ENCODE measurements at places on chromosomes 4 and X. TPM values are rescaled to one million over a fixed set of nuclear protein-coding genes. Genes with fewer than 3 reads are reported as not detected.

DNA sequence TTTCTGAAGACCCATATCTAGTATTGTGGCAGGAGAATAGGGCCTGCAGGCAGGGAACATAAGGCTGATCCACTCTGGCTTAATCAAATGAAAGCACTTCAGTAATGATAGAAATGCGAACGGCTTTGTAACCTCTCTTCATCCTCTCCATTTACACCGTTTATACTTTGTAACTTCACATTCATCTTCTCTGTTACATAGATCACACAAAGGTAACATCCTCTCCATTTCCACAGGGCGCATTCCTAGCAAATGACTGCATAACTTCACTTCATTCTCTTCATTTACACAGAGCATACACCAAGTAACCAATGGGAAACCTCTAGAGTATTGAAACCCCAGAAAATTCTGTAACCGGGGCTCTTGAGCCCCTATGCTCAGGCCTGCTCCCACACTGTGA, 65.5 kb upstream of the SLC34A2 start:
- no peak overlapping the region for H3K4me3 ChIP-seq
- no peaks in the 10 kb centered on the region for H3K36me3 ChIP-seq
- H3K27ac ChIP-seq = no peak overlapping the region
- no peaks in the 10 kb centered on the region for H3K4me1 ChIP-seq
- H3K27me3 ChIP-seq = no peaks in the 10 kb centered on the region

GRCh38 chr4:10112658-10113284, 3.8 kb downstream of the WDR1 start:
- H3K36me3 ChIP-seq = no peaks in the 10 kb centered on the region
- no peak for DNase-seq
- peaks cover 65% of the 10 kb centered on the region for H3K4me1 ChIP-seq
- peak overlapping the region; percentile 95 for H3K27ac ChIP-seq
- no peaks in the 10 kb centered on the region for H3K27me3 ChIP-seq
- no peak overlapping the region for H3K4me3 ChIP-seq

ZAR1 gene
- total RNA-seq = not detected

DNA sequence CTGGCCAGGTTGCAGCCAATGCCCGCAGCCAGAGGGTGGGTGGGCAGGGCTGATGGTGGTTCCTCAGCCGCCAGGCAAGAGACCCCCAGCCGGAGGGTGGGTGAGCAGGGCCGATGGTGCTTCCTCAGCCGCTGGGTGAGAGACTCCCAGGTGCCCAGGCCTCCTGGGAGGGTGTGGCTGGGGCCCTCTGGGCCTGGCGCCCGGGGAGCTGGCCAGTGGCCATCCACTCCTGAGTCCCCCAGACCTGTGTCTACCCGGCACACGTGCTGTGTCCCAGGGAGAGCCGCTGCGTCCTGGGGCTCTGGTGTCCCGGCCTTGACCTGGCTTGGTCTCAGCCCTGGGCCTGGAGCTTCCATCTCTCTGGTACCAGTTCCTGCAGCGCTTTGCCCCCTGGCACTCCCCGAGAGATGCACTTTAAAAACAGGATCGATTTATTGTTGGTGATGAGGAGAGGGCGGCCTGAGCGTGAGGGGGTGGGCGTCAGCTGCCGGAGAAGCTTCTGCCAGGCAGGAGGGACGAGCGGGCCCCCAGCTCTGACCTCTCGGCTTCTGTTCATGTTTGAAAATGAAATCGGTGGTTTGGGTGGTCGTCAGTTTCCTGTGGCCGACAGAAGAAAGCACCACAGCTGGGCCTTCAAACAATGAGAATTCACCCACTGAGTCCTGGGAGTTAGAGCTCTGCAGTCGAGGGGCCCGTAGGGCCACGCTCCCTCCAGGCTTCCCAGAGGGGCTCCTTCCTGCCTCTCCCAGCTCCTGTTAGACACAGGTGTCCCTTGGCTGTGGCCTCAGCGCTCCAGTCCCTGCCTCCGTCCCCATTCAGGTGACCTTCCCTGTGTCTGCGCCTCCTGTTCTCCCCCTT, 6.5 kb downstream of the DOK7 start:
- DNase-seq = no peak
- H3K27ac ChIP-seq = no peak overlapping the region
- H3K4me3 ChIP-seq = no peak overlapping the region
- no peaks in the 10 kb centered on the region for H3K36me3 ChIP-seq

DNA sequence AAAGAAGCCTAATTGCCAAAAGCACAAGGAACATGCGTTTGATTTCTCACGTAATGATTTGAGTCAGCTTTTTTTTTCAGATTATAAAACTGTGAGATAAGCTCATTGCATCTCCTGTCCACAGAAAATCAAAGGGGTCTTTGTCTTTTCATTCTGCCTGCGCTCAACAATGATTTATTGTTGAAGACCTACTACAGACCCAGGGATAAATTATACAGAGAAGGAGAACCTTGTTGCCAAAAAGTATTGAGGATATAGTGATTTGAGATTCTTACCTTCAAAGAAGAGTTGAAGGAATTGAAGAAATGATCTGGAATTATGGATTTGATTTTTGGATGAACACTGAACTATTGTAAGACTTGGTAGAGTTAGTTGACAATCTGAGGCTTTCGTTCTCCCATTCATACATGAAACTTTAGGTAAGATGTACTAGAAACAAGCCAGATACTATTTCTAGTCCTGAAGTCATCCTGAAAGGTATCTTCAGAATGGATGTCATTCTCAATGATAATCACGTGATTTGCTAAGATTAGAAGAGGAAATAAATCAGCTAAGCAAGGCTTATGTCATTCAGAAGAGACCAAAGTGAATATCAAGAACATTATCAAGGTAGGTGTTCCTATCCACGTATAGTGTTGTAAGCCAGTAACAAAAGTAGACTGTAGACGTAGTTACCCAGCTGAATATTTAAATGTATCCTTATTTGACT, 71.1 kb upstream of the SCOC start:
- no peak overlapping the region for H3K4me3 ChIP-seq
- H3K36me3 ChIP-seq = no peaks in the 10 kb centered on the region
- DNase-seq = no peak
- no peaks in the 10 kb centered on the region for H3K27me3 ChIP-seq
- H3K27ac ChIP-seq = no peak overlapping the region

GRCh38 chr4:183863155-183863825, 41.8 kb upstream of the STOX2 start:
- DNase-seq = no peak
- H3K4me3 ChIP-seq = no peak overlapping the region
- H3K4me1 ChIP-seq = no peaks in the 10 kb centered on the region
- H3K36me3 ChIP-seq = no peaks in the 10 kb centered on the region

DNA sequence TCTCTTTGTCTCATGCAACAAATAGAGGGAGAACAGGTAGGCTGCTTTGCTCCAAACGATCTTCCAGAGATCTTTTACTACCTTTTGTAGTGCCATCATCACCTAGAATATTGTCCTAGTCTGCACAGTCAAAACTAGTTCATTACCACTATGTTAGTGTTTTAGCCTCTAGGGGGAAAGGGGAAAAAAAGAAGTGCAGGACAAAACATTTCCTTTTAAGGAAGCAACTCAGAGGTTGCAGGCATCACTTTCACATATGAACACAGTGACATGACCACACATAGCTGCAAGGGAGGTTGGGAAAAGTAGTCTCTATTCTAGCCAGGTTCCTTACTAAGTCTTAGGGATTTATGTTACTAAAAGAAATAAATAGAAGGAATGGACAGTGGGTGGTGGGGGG, 39.3 kb upstream of the RAP2C start:
- no peaks in the 10 kb centered on the region for H3K27me3 ChIP-seq
- H3K36me3 ChIP-seq = no peaks in the 10 kb centered on the region
- H3K4me3 ChIP-seq = no peak overlapping the region
- no peaks in the 10 kb centered on the region for H3K4me1 ChIP-seq
- no peak for DNase-seq

GRCh38 chrX:47194194-47194787, 662 bp downstream of the UBA1 start:
- peak overlapping the region; percentile 98 for H3K27ac ChIP-seq
- H3K27me3 ChIP-seq = no peaks in the 10 kb centered on the region
- peak overlapping the region; percentile 72 for H3K4me3 ChIP-seq
- peaks cover 11% of the 10 kb centered on the region for H3K36me3 ChIP-seq
- H3K4me1 ChIP-seq = peaks cover 10% of the 10 kb centered on the region
- no peak for DNase-seq

RGN gene
- total RNA-seq = 0.60 TPM

GRCh38 chr4:84050015-84050414, 449.1 kb downstream of the NKX6-1 start:
- no peaks in the 10 kb centered on the region for H3K27me3 ChIP-seq
- no peak overlapping the region for H3K4me3 ChIP-seq
- H3K36me3 ChIP-seq = no peaks in the 10 kb centered on the region
- DNase-seq = no peak
- no peak overlapping the region for H3K27ac ChIP-seq
- H3K4me1 ChIP-seq = no peaks in the 10 kb centered on the region

- DNase-seq = no peak
- H3K4me3 ChIP-seq = no peak overlapping the region
- H3K36me3 ChIP-seq = no peaks in the 10 kb centered on the region
- no peaks in the 10 kb centered on the region for H3K27me3 ChIP-seq
Measured at GRCh38 chr4:38699112-38699511, 35.1 kb downstream of the KLF3 start.

IL9R gene
- total RNA-seq = not detected

BEX5 gene
- total RNA-seq = not detected

HSFX1 gene
- 3.0 TPM for total RNA-seq

PROM1 gene
- total RNA-seq = not detected

TLR2 gene
- total RNA-seq = 25.1 TPM

GRCh38 chrX:123878252-123878721, 18.4 kb downstream of the XIAP start:
- no peaks in the 10 kb centered on the region for H3K36me3 ChIP-seq
- peak overlapping the region; percentile 24 for H3K27ac ChIP-seq
- H3K4me3 ChIP-seq = no peak overlapping the region
- no peak for DNase-seq

DNA sequence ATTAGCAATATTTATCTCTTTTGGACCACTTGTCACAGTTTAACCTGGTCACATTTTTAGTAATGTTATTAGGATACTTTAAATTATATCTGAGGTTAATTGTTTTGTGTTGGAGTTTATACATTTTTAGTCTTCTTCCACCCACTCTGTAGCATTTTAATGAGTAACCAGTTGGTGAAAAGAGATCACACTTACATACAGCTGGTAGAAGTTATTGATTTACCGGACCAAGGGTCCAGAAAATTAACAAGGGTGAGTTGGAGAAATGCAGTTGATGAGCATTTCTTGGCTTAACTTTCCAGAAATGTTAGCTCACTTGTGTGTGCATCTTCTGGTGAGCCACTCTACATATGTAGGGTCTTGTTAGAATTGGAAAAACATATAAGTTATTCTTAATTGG, 219.6 kb downstream of the GRXCR1 start:
- DNase-seq = no peak
- no peaks in the 10 kb centered on the region for H3K27me3 ChIP-seq
- H3K4me3 ChIP-seq = no peak overlapping the region
- H3K36me3 ChIP-seq = no peaks in the 10 kb centered on the region

- no peaks in the 10 kb centered on the region for H3K36me3 ChIP-seq
- peak overlapping the region; percentile 45 for H3K4me3 ChIP-seq
- DNase-seq = no peak
- H3K27ac ChIP-seq = peak overlapping the region; percentile 70
- H3K4me1 ChIP-seq = peaks cover 9% of the 10 kb centered on the region
Measured at GRCh38 chr4:108171339-108172230, 2.9 kb upstream of the LEF1 start.

MAOB gene
- total RNA-seq = 23.4 TPM

PCDH11X gene
- 2.4 TPM for total RNA-seq

- DNase-seq = no peak
- H3K36me3 ChIP-seq = no peaks in the 10 kb centered on the region
- peaks cover 6% of the 10 kb centered on the region for H3K27me3 ChIP-seq
- H3K4me1 ChIP-seq = no peaks in the 10 kb centered on the region
Measured at GRCh38 chrX:135632353-135632752, 81.1 kb upstream of the CT45A1 start.

AIFM1 gene
- 18.4 TPM for total RNA-seq

- H3K36me3 ChIP-seq = no peaks in the 10 kb centered on the region
- H3K4me3 ChIP-seq = no peak overlapping the region
- DNase-seq = no peak
- H3K27me3 ChIP-seq = peaks cover 11% of the 10 kb centered on the region
Measured at GRCh38 chrX:129649268-129650182, 5.2 kb downstream of the APLN start.

DNA sequence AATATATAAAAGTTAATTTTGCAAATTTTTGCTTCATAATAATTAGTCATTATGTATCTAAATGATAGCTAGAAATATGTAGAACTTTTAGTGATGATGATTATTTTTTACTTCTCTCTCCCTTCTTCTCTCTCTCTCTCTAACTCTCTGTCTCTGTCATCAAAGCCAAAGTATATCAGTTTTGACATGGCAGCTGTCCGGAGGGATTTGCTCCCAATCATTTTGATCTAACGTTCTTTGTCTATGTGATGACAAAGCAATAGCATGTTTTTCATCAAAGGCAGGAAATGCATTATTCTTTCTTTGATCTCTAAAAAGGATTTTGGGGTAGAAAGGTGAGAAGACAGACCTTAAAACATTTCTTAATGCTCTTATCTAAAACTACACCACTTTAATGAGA, 402.1 kb downstream of the PDGFC start:
- no peak overlapping the region for H3K4me3 ChIP-seq
- DNase-seq = no peak
- H3K27ac ChIP-seq = no peak overlapping the region

- H3K4me1 ChIP-seq = no peaks in the 10 kb centered on the region
- DNase-seq = no peak
- H3K27me3 ChIP-seq = no peaks in the 10 kb centered on the region
- H3K4me3 ChIP-seq = no peak overlapping the region
- peaks cover 32% of the 10 kb centered on the region for H3K36me3 ChIP-seq
Measured at GRCh38 chr4:146510942-146511341, 10.8 kb downstream of the SLC10A7 start.

GRCh38 chrX:3407781-3408180, 61.3 kb upstream of the MXRA5 start:
- no peak overlapping the region for H3K27ac ChIP-seq
- H3K27me3 ChIP-seq = no peaks in the 10 kb centered on the region
- DNase-seq = no peak
- H3K4me3 ChIP-seq = no peak overlapping the region
- H3K4me1 ChIP-seq = no peaks in the 10 kb centered on the region
- H3K36me3 ChIP-seq = no peaks in the 10 kb centered on the region

DNA sequence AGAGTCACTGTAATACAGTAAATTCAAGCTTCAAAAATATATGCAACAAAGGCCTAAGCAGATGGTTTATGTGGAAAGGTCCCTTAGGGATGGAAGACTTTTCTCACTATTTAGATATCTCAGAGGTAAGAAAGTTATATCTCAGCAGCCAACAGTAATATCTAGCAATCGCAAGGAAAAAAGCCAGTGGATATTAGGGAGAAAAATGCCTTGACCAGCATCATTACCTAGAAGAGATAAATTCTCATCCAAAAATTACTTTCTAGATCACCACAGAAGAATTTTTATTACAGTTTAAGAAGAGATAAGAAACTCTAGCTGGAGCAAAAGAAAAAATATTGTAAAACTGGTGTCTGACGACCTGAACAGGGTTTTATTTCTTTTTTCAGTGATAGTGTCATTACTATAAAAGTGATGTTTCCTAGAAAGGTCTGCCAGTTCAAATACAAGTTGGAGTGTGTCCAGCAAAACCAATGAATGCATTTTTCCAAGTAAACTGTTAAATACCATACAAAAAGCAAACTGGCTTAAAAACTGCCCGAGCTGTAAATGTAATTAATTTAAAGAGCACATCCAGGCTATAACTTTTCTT, 100.0 kb downstream of the ATP11C start:
- H3K4me3 ChIP-seq = no peak overlapping the region
- H3K36me3 ChIP-seq = no peaks in the 10 kb centered on the region
- no peaks in the 10 kb centered on the region for H3K27me3 ChIP-seq
- no peak for DNase-seq

SOX3 gene
- not detected for total RNA-seq

- peak; percentile 12 for DNase-seq
- peaks cover 27% of the 10 kb centered on the region for H3K27me3 ChIP-seq
- peak overlapping the region; percentile 3 for H3K27ac ChIP-seq
- H3K36me3 ChIP-seq = no peaks in the 10 kb centered on the region
- H3K4me1 ChIP-seq = peaks cover 22% of the 10 kb centered on the region
Measured at GRCh38 chrX:125205133-125205917, 114.3 kb upstream of the TEX13C start.

S100G gene
- total RNA-seq = not detected

Measured in tibial nerve (tissue), 4 donors.